ENCODE measurements at places on chromosomes 1 and 21.

GRCh38 chr1:2481885-2482284 is 5.8 kb downstream of the PLCH2 start:
- DNase-seq = no peak

GRCh38 chr21:42699196-42699595 is 45.8 kb downstream of the PDE9A start:
- DNase-seq = no peak

- DNase-seq = peak; percentile 98
Observed at GRCh38 chr1:24018611-24019580, 38.8 kb upstream of the SRSF10 start.

DNA sequence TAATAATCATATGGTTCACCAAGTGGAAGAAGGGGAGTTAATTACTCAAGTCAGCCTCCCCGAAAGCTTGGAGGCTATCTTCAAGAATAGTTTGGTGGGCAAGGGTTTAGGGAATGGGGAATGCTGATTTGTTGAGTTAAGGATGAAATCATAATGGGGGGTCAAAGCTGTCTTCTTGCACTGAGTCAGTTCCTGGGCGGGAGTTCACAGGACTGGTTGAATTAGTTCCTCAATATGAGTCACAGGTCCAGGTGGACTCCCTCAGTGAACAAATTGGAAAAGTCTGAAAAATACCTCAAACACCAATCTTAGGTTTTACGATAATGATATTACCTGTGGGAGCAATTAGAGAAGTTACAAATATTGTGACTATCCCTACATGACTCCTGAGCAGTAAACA is 115.2 kb upstream of the COA6 start:
- no peak for DNase-seq

DNA sequence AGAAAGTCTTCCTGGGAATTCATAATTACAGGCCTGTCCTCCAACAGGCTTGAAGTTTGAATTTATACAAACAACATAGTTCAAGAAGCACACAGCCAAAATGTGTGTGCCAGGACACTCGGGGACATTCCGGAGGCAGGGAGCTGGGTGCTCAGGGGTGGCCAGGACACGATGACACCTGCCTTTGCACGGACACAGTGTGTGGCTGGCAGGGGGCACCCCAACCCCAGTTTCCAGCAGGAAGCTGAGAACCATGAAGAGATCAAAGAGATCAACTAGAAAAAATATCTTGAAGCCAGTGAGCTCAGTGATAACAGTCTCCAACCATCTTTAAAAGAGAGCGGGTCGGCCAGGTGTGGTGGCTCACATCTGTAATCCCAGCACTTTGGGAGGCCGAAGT is 32.5 kb upstream of the TRAPPC10 start:
- no peak for DNase-seq

DNA sequence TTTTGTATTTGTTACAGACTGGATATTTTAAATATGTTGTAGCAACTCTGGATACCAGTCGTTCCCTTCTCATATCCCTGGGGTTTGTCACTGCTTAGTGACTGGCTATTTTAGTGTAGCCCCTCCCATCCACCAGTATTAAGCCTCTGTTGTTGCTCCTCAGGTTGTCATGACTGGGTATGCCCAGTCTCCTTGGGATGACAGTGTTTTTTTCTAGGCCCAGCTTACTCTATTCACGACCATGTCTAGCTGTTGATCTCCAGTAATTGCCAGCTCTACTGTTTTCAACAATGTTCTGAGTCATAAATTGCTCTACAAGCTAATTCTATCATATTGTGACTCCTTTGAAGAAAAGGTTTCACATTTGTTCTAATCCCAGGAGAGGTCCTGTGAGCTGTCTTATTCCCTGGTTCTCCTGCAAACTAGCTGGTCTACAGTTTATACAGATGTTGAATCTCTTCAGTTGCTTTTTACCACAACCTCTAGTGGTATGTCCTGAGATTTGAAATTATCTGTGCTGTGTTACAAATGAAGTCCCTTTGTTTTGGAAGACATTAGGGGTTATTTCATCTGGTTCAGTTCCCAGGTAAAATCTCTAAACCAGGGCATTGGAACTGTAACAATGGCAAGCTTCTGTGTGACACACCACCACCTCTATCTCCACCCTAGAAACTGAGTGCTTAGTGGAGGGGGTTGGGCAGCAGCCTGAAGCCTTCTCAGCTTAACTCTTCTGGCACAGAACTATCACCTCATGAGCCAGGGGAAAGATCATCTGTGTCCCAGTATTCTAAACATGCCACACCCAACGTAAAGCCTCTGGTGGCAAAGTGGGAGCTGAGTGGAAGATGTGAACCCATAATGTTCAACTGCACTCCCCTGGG is 124.6 kb downstream of the TRIM33 start:
- no peak for DNase-seq
